ENCODE measurements at places on chromosomes 1 and 21.

GRCh38 chr1:9145021-9145668, 16.2 kb upstream of the GPR157 start:
- no peaks in the 10 kb centered on the region for H3K4me1 ChIP-seq
- H3K36me3 ChIP-seq: no peaks in the 10 kb centered on the region
- no peak for DNase-seq

DNA sequence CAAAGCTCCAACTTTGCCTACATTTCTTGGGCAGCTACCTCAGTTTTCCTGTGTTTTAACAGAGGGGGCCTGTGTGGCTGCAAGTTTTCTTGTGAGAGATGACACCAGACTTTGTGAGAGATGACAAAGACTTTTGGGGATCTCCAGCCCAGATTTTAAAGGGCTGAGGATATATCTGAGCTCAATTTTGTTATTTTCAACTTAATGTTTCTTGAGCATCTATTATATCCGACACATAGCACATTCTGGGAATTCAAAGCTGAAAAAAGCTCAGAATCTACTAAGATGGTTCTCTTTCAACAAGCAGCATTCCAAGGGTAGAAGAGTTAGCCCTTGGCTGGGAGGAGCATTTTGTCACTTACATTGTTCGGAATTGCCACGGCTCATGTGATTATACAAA, 53.4 kb upstream of the PTGFRN start:
- no peak overlapping the region for H3K4me3 ChIP-seq
- no peak overlapping the region for H3K27ac ChIP-seq

GRCh38 chr1:216841165-216841564, 117.9 kb upstream of the ESRRG start:
- H3K27me3 ChIP-seq: no peaks in the 10 kb centered on the region
- H3K4me1 ChIP-seq: no peaks in the 10 kb centered on the region
- no peaks in the 10 kb centered on the region for H3K36me3 ChIP-seq
- H3K4me3 ChIP-seq: no peak overlapping the region
- no peak overlapping the region for H3K27ac ChIP-seq
- DNase-seq: no peak

DNA sequence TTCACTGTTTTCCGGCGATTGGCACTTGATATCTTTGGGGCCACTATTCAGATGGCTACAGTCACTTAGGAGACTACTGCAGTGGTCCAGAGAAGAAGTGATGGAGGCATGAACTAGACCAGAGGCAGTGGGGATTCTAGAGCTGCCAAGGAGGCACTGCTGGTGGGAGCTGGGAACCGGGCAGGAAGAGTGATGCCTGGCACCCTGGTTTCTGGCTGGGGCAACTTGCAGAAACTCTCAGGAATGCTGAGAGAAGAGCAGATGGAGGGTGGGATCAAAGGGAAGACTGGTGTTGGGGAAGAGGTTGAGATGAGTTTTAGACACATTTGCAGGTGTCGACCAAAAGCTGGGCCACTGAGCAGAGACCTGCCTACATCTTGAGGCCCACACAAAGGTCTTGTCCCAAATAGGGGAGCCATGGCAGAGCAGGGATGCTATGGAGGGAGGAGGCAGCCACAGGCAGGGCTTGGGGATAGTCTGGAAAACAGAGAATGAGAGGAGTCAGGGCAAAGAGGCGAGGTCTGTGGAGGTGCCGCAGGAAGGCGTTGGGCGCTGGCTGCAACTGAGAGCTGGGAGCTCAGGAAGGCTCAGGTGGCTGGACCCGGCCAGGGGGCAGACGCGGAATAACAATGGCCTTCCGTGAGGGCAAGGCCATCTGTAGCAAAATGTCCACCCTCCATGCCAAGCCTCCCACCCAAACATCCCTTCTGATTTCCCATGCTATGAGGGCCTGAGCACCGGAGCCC, 118.9 kb downstream of the TOMM20 start:
- H3K27ac ChIP-seq: no peak overlapping the region
- DNase-seq: no peak
- peaks cover 2% of the 10 kb centered on the region for H3K36me3 ChIP-seq
- H3K4me3 ChIP-seq: no peak overlapping the region
- no peaks in the 10 kb centered on the region for H3K27me3 ChIP-seq

- no peak overlapping the region for H3K27ac ChIP-seq
- H3K4me3 ChIP-seq: no peak overlapping the region
- no peaks in the 10 kb centered on the region for H3K36me3 ChIP-seq
- DNase-seq: no peak
- no peaks in the 10 kb centered on the region for H3K27me3 ChIP-seq
- peaks cover under 1% of the 10 kb centered on the region for H3K4me1 ChIP-seq
Measured at GRCh38 chr1:97745912-97746311, 174.9 kb downstream of the DPYD start.

DNA sequence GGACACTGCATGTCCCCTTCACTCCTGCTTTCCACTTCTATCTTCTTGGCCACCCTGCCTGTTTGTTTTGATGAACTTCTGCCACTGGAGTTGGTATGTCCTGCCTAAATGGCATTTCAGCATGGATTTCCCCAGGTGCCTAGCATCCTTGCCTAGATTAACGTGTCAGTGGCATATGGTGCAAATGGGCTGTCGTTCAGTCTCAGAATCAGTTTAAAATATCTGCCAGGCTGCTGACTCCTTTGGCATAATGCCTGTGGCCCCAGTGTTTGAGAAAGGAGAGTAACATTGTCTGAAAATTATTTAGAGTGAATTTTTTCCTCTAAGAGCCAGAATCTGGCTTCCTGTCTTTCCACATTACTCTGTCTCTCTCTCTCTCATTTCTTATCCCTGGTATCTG, 64.9 kb upstream of the BARHL2 start:
- H3K4me3 ChIP-seq: no peak overlapping the region
- no peaks in the 10 kb centered on the region for H3K36me3 ChIP-seq
- no peak for DNase-seq
- H3K27me3 ChIP-seq: no peaks in the 10 kb centered on the region

- peaks cover 93% of the 10 kb centered on the region for H3K36me3 ChIP-seq
- H3K27ac ChIP-seq: no peak overlapping the region
- peaks cover 8% of the 10 kb centered on the region for H3K4me1 ChIP-seq
Measured at GRCh38 chr1:8871539-8871935, 6.9 kb downstream of the ENO1 start.

GRCh38 chr21:35163411-35163810, 114.3 kb upstream of the RUNX1 start:
- no peak overlapping the region for H3K27ac ChIP-seq
- no peaks in the 10 kb centered on the region for H3K27me3 ChIP-seq
- H3K4me1 ChIP-seq: no peaks in the 10 kb centered on the region
- DNase-seq: no peak

DNA sequence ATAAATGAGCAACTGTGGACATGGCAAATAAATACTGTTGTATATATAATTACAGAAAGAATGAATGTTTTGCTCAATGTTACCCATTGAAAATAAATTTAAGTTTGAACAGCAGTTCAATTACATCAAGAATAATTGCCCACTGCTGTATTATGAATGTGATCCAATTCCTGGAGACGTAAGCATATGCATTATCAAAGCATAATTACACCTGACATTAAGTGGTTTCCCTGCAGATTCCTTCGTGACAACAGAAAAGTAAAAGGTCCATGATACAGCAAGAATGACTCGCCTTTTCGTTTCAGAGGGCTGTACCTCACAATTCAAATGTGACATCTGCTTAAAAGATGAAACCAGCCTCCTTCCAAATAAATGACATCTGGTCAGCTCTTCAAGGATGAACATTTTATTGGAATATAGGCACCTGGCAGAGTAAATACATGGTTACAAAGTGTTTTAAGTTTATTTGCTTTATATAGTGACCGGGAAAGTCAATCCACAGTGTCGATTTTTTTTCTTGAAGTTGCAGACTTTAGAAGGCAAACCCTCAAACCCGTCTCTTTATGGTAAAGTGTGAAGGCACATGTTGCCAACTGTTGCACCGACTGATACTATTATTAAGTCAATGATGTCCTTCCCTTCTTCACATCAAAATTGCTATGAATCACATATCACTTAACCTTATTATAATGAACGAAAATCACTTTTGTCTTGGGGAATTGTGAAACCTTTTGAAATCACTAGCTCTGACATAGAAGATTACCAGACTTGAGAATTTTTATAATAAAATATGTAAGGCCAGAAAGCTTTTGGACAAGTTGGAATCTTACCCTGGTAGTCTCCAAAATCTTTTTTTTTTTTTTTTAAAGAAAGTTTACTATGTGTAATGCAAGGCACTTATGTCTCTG, 36.2 kb upstream of the EDEM3 start:
- no peaks in the 10 kb centered on the region for H3K4me1 ChIP-seq
- H3K4me3 ChIP-seq: no peak overlapping the region
- no peak overlapping the region for H3K27ac ChIP-seq
- H3K27me3 ChIP-seq: no peaks in the 10 kb centered on the region

GRCh38 chr1:151949371-151950193, 40.3 kb upstream of the THEM4 start:
- no peak for DNase-seq
- no peak overlapping the region for H3K4me3 ChIP-seq
- H3K27ac ChIP-seq: no peak overlapping the region
- no peaks in the 10 kb centered on the region for H3K36me3 ChIP-seq

DNA sequence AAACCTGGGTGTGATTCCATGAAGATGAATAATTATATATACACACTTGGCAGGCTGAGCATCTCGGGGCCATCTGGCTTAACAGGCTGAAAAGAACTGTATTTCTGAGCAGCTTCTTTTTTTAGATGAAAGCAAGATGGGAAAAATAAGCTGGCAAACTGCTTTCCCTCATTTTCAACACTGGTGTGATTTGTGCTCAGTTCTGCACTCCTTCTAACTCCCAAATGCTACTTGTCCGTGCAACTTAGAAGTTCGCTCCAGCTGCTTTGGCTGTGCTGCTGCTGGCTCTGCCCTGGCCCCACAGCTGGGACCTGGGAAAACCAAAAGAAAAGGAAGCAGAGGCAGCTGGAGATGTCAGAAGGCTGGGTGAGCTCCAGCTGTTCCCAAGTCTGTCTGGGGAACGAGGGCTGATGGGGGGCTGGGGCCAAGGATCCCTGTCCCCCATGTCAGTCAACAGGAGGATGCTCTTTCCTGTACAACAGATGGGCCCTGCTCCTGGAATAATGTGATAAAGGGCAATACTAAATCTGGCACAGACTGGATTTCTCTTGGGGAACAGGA, 44.9 kb downstream of the PAFAH2 start:
- no peak overlapping the region for H3K27ac ChIP-seq
- H3K27me3 ChIP-seq: no peaks in the 10 kb centered on the region
- no peaks in the 10 kb centered on the region for H3K36me3 ChIP-seq
- no peak for DNase-seq
- no peak overlapping the region for H3K4me3 ChIP-seq
- H3K4me1 ChIP-seq: no peaks in the 10 kb centered on the region

- H3K27ac ChIP-seq: no peak overlapping the region
- no peak for DNase-seq
- no peaks in the 10 kb centered on the region for H3K36me3 ChIP-seq
- H3K27me3 ChIP-seq: no peaks in the 10 kb centered on the region
- no peak overlapping the region for H3K4me3 ChIP-seq
Measured at GRCh38 chr1:171744986-171745385, 3.1 kb upstream of the VAMP4 start.

DNA sequence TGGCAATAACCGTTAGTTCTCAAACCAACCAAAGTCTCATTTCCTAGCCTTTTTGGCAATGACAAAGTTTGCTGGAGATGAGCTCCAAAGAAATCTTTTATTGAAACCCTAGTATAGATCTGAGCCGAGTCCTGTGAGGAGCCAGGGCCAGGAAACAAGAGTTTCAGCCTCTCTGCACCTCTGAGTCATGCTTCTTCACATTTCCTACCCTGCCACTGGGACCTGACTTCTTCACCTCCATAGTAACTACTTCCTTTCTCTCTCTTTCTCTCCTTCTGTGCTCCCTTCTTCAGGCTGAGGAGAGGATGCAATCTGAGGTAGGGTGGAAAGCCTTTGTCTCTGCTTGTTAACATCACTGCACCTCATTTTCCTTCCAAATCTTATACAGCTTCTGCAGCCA, 38.7 kb upstream of the IPO9 start:
- H3K27ac ChIP-seq: no peak overlapping the region
- no peak overlapping the region for H3K4me3 ChIP-seq
- no peaks in the 10 kb centered on the region for H3K27me3 ChIP-seq
- no peaks in the 10 kb centered on the region for H3K4me1 ChIP-seq
- H3K36me3 ChIP-seq: peaks cover 70% of the 10 kb centered on the region

DNA sequence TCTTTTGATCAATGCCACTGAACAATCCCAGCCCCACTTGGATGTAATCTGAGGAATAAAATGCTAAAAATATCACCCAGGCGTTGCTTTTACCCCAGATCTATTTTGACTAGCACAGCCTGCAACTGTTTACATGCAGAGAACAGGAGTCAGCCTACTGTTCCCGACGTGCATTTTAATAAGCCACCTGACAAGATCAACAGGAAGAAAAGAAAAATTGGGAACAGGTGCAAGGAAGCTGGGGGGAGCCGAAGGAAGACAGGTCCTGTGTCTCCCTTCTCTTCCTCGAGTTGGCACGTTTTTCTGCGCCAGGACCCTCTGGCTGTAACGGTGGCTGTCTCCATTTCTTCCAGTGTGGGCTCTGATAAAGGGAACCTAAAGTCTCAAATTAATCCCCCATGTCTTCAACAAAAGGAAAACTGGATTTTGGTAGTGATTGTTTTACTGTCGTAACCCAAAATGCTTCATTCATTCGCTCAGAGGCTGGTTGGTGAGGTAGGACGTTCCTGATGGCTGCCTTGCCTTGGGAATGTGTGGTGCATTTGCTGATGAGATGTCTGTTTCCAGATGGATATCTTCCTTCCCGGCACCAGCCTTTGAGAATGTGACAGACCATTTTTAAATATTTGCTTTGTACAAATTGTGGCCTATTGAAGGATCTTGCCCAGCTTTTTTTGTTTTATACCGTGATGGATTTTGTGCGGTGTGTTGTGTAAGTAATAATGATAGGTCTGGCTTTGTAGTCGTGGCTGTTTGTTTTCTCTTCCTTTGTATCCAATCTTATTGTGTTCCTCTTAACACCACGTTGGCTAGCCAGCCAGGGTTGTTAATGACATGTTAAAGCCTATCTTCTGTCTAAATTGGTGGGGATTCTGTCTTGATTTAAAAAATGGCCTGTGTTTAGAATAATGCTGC, 117.5 kb downstream of the C1orf21 start:
- H3K4me3 ChIP-seq: no peak overlapping the region
- peaks cover 23% of the 10 kb centered on the region for H3K36me3 ChIP-seq
- H3K27ac ChIP-seq: no peak overlapping the region
- H3K27me3 ChIP-seq: no peaks in the 10 kb centered on the region
- no peak for DNase-seq

DNA sequence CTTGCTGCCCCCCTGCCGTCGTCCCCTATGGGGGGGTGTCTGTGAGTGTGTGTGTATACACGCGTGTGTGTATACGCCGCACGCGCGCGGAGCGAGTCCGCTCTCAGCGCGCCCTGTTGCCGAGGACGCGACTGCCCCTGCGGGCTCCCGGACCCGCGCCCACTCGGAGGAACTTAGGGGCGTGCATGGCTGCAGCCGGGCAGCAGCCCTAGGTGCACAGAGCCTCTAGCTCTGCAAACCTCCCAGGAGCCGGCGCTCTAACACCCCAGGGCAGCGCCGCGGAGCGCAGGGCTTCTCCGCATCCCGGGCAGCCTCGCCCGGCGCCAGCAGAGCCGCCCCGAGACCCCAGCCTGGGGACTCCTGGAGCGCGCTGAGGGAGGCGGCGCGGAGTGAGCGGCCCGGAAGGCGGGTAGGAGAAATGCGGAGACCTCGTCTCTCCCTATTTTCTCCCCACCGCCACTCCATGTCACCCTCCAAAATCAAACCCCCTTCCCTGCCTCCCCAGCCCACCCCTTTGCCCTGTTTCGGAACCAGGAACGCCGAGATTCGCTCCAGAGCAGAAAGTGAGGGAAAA, 574 bp downstream of the ITPKB start:
- H3K4me1 ChIP-seq: no peaks in the 10 kb centered on the region
- peak; percentile 53 for DNase-seq
- H3K27ac ChIP-seq: no peak overlapping the region
- peak overlapping the region; percentile 70 for H3K4me3 ChIP-seq

- H3K27ac ChIP-seq: no peak overlapping the region
- no peaks in the 10 kb centered on the region for H3K4me1 ChIP-seq
- H3K36me3 ChIP-seq: no peaks in the 10 kb centered on the region
- DNase-seq: no peak
Measured at GRCh38 chr1:235821361-235821981, 45.2 kb downstream of the LYST start.

Measured in H9 (cell line).